ENCODE measurements at places on chromosomes 2 and 18. TPM values are rescaled to one million over a fixed set of nuclear protein-coding genes. Genes with fewer than 3 reads are reported as not detected.

DNA sequence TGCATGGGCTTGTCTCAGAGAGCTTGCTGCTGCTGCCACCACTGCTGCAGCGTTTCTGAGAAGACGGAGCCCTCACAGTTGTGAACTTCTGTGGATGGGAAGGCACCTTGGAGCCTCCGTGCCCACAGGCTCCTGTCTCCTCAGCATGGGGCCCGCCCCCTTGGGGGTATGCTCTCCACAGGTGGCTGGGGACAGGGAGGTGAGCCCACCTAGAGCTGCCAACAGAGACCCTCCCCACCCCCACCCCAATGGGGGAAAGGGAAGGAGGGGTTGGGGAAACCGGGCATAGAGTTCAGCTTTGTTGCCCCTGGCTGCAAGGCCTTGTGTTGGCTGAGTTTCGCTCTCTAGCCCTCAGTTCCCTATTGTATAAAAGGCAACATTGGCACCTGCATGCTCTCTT, 76.1 kb downstream of the INPP4A start:
- no peak overlapping the region for H3K4me3 ChIP-seq
- no peak for DNase-seq
- no peaks in the 10 kb centered on the region for H3K27me3 ChIP-seq
- peaks cover 3% of the 10 kb centered on the region for H3K36me3 ChIP-seq
- no peak overlapping the region for H3K27ac ChIP-seq

- H3K27ac ChIP-seq, result no peak overlapping the region
- no peaks in the 10 kb centered on the region for H3K27me3 ChIP-seq
- no peak for DNase-seq
- no peak overlapping the region for H3K4me3 ChIP-seq
Observed at GRCh38 chr2:153074207-153074606, 355.8 kb downstream of the ARL6IP6 start.

The C2orf78 gene
- total RNA-seq, result not detected

DNA sequence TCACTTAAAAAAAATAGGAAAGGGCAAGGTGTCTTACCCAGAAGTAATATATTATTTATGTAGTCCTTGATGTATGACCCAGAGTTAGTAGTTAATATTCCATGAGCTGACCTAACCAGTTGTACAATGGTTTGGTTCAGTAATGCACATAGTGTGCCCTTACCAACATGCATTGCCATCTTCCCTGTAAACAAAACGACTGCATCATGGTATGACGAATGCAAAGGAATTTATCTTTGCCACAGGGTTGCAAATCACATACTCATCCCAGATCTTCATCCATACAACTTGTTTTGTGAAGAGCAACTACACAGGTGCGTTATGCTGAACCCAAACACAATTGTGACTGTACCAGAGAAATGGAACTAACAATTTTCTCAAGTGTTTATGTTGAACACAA, 68.9 kb upstream of the ZSWIM2 start:
- H3K4me1 ChIP-seq, result peaks cover 9% of the 10 kb centered on the region
- no peak for DNase-seq
- H3K27ac ChIP-seq, result no peak overlapping the region

DNA sequence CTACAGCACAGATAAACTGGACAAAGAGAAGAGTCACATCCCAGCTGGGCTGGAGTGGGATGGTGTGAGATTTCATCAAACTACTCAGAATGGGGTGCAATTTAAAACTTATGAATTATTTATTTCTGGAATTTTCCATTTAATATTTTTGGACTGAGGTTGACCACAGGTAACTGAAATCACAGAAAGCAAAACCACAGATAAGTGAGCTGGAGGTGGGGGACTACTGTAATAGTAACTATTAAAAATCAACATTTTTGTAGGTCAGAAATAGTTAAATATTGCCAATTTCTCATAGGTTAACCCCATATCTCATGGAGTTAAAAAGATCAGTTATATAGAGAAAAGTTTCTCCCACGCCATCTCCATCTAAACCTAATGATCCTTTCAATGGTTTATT, 88.1 kb downstream of the SPOPL start:
- H3K4me3 ChIP-seq, result no peak overlapping the region
- no peaks in the 10 kb centered on the region for H3K4me1 ChIP-seq
- peaks cover 3% of the 10 kb centered on the region for H3K36me3 ChIP-seq
- no peak for DNase-seq
- H3K27me3 ChIP-seq, result no peaks in the 10 kb centered on the region

The MC5R gene
- total RNA-seq, result not detected

The IL1F10 gene
- total RNA-seq, result not detected

The CD8B2 gene
- total RNA-seq, result not detected

GRCh38 chr18:21914739-21915319, 174.2 kb downstream of the MIB1 start:
- peak; percentile 19 for DNase-seq
- no peak overlapping the region for H3K4me3 ChIP-seq
- no peaks in the 10 kb centered on the region for H3K4me1 ChIP-seq
- H3K27ac ChIP-seq, result no peak overlapping the region
- H3K27me3 ChIP-seq, result peaks cover 16% of the 10 kb centered on the region

DNA sequence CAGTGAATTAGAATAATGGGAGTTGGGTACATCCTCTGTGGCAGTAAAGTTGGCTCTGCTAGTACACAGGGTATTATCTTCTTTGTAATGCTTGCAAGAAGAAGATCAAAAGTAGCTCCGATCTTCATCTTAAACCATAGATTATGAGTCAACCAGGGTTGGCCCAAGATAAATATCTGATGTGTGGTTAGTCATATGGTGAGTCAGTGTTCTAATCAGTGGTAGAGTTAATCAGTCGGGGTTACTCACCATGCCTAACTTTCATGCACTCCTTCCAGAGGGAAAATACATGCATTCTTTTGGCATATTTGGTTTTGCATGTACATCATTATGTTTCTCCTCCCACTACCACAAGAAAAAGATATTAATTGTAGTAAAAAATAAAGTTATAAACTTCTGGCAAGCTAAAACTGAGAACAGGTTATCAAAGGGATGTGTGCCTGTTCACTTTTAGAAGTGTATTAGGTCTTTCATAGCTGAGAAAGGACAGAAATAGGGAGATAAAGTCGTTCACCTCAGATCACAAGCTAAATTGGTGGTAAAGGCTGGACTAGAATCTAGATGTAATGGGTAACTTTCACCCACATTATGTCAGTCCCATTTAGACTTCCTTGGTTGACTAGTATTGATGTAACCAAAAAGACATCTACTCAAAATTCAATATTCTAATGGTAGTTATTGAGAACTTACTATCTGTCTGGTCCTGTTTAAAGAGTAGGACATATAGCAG, 684.4 kb downstream of the IRS1 start:
- peaks cover 19% of the 10 kb centered on the region for H3K4me1 ChIP-seq
- no peak for DNase-seq
- no peaks in the 10 kb centered on the region for H3K36me3 ChIP-seq
- no peak overlapping the region for H3K27ac ChIP-seq

DNA sequence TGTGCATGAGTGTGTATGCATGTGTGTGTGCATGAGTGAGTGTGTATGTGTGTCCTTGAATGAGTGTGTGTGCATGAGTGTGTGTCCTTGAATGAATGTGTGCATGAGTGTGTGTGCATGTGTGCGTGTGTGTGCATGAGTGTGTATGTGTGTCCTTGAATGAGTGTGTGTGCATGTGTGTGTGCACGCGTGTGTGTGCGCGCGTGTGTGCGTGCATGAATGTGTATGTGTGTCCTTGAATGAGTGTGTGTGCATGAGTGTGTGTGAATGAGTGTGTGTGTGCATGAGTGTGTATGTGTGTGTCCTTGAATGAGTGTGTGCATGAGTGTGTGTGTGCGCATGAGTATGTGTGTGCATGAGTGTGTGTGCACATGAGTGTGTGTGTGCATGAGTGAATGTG, 271.9 kb downstream of the RNF144A start:
- H3K36me3 ChIP-seq, result no peaks in the 10 kb centered on the region
- H3K27ac ChIP-seq, result no peak overlapping the region
- H3K27me3 ChIP-seq, result no peaks in the 10 kb centered on the region

- H3K27ac ChIP-seq, result peak overlapping the region; percentile 73
- H3K4me1 ChIP-seq, result peaks cover 58% of the 10 kb centered on the region
- peak; percentile 23 for DNase-seq
- H3K36me3 ChIP-seq, result no peaks in the 10 kb centered on the region
- peaks cover 3% of the 10 kb centered on the region for H3K27me3 ChIP-seq
Observed at GRCh38 chr2:66541646-66542045, 106.7 kb downstream of the MEIS1 start.

GRCh38 chr2:3268705-3269029, 109.0 kb downstream of the EIPR1 start:
- no peak overlapping the region for H3K4me3 ChIP-seq
- peaks cover 29% of the 10 kb centered on the region for H3K4me1 ChIP-seq
- H3K27me3 ChIP-seq, result no peaks in the 10 kb centered on the region
- no peak overlapping the region for H3K27ac ChIP-seq
- DNase-seq, result no peak
- H3K36me3 ChIP-seq, result peaks cover 28% of the 10 kb centered on the region

The LYPD6 gene
- 7.3 TPM for total RNA-seq

The CYP26B1 gene
- 16.4 TPM for total RNA-seq

The KIF3C gene
- 56.2 TPM for total RNA-seq

- no peaks in the 10 kb centered on the region for H3K36me3 ChIP-seq
- H3K27me3 ChIP-seq, result no peaks in the 10 kb centered on the region
- no peak overlapping the region for H3K4me3 ChIP-seq
- no peak for DNase-seq
Observed at GRCh38 chr2:122218596-122218995, 463.1 kb downstream of the TSN start.

The LRATD1 gene
- total RNA-seq, result 3.6 TPM

DNA sequence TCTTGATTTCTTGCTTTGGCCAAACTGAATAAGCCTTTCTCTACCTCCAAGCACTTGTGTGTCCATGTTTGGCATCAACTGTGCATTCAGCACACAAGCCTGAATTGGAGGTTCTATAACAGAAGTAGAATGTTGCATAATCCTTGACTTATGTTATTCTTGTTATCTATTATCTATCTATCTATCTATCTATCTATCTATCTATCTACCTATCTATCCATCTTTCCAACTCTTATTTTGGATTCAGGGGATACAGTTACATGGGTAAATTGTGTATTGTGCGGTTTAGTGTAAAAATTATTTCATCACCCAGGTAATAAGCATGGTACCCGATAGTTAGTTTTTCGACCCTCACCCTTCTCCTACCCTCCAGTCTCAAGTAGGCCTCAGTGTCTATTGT, 319.6 kb downstream of the PTH2R start:
- no peaks in the 10 kb centered on the region for H3K27me3 ChIP-seq
- H3K4me3 ChIP-seq, result no peak overlapping the region
- H3K27ac ChIP-seq, result no peak overlapping the region

The PMAIP1 gene
- total RNA-seq, result 4.6 TPM

DNA sequence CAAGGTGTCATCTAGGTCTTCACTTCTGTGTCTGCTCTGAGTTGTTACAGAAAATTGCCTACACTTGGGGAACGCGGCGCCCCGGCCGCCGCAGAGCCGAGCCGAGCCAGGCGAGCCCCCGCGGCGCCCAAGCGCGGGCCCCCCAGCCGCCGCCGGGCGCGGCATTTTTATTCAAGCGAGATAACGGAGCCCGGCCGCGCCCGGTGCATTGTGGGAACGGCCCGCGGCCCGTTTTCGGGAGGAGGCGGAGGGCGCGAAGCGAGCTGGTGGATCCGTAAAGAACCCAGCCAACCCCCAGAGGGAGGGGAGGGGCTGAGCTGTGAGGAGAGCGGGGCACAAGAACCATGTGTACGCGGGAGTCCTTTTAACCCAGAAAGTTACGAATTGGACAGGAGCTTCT, 191.8 kb downstream of the FTCDNL1 start:
- H3K4me1 ChIP-seq, result peaks cover 8% of the 10 kb centered on the region
- peak overlapping the region; percentile 24 for H3K4me3 ChIP-seq
- H3K27me3 ChIP-seq, result peaks cover 2% of the 10 kb centered on the region
- DNase-seq, result peak; percentile 63

The G6PC2 gene
- total RNA-seq, result not detected

DNA sequence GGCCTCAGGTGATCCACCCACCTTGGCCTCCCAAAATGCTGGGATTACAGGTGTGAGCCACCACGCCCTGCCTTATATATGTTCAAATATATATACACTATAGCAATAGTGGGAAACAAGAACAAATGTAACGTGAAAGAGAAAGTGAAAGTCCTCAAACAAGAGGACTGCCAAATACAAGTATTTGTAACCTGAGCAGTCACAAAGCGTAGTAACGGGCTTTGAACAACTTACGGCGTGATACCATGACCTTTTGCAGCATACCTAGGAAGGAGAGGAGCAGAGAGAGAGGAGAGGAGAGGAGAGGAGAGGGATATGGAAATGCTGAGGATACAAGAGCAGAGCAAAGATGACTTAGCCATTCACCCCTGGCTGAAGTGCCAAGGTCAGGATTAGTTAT, 113.8 kb upstream of the RGPD4 start:
- no peak for DNase-seq
- H3K4me1 ChIP-seq, result peaks cover 4% of the 10 kb centered on the region
- H3K36me3 ChIP-seq, result no peaks in the 10 kb centered on the region

DNA sequence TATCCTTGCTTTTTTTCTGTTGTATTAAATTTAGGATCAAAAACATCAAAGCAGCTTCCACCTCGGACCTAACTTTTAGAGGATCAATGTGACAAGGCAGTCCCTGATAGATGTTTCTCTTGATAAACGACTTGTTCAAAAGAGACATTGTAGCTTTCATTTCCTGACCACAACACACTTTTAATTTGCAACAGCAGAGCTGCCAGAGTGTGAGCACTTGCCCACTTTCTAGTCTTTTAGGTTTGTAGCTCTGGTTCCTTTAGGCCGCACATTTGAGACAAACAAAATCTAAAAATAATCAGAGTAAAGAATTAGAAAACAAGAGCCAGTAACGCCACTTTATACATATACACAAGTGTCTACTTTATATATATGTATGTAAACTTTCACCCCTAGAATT, 3.1 kb downstream of the FIGN start:
- no peak for DNase-seq
- H3K27ac ChIP-seq, result peak overlapping the region; percentile 79
- peak overlapping the region; percentile 95 for H3K4me3 ChIP-seq
- H3K4me1 ChIP-seq, result peaks cover 55% of the 10 kb centered on the region

DNA sequence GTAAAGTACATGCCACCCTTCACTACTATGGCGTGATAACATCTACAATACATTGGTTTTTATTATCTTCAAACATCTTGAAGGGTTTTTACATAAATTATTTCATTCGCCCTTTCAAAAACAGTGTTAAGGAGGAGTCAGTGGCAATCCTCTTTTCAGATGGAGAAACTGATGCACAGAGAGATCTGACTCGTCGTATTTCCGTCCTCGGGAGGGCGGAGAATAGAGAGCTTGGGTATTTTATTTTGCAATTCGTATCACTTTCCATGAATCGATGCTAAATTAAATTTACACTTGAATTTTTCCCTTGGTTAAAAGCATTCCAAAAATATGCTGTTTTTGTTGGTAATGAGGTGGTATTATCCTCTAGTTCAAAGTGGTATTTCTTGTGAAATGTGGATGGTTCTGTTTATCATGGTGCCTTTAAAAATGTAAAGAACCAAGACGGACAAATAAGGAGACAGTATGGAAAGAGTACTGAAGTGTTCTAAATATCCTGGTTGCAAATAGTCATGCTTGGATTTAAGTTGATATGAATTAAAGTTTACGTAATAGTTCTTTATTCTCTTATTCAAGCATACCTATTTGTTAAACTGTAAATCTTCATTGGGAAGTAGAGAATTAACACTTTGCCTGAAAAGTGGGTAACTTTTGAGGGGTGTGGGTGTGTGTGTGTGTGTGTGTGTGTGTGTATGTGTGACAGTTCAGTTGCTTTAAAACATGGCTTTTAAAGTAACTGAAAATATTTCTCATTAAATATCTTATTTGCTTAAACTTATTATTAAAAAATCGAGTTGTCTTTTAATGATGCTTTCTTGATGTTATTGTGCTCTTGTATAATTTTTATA, 5.6 kb downstream of the PHLPP1 start:
- peaks cover 82% of the 10 kb centered on the region for H3K4me1 ChIP-seq
- no peak for DNase-seq
- H3K4me3 ChIP-seq, result peak overlapping the region; percentile 76
- H3K36me3 ChIP-seq, result no peaks in the 10 kb centered on the region
- H3K27ac ChIP-seq, result no peak overlapping the region

Data from neural crest cell (in vitro differentiated cells).